ENCODE measurements at places on chromosomes 7 and 10.

DNA sequence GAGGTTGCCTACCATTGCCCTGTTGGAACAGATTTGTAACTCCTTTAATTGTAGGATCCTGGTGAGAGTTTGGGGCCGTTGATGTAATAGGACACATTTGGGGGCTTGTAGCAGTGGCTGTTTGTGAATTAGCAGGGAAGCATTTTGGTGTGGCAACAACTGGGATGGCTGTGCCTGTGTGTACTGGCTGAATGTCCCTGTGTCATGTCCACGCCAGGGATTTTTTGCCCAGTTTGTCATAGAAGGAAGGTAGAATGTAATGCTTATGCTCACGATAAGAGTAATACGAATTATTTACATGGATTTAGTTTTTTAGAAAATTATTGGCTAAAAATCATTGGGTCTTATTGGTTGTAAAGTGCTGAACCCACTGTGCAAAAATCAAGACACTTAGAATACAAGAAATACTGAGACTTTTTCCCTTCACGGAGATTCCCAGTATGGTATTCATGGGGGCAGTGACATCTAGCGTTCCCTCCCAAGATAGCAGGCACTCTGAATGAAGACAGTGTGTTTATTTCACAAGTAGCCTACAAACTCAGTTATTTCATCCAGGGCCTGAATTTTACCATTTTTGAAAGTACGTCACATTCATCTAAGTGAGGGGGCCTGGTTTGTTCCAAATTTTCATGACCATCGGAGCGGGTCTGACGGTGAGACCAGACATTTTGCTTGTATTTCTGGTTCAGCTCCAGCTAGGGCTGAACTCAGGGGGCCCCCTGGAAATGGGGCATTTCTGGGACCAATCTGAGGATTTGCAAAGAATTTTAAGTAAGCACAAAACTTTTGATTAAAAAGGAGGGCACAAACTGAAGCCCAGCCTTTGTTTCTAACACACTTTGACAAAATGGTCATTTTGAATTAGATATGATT lies 74.7 kb downstream of the CACNB2 start:
- DNase-seq, result peak; percentile 40

GRCh38 chr7:156820445-156821063 lies 72.4 kb downstream of the LMBR1 start:
- peak; percentile 6 for DNase-seq

GRCh38 chr10:114372995-114373394 lies 31.3 kb downstream of the AFAP1L2 start:
- DNase-seq, result no peak

GRCh38 chr10:36629476-36629875 lies 495.9 kb upstream of the ANKRD30A start:
- DNase-seq, result no peak

GRCh38 chr10:100830728-100831111 lies 82.0 kb upstream of the SLF2 start:
- DNase-seq, result no peak

DNA sequence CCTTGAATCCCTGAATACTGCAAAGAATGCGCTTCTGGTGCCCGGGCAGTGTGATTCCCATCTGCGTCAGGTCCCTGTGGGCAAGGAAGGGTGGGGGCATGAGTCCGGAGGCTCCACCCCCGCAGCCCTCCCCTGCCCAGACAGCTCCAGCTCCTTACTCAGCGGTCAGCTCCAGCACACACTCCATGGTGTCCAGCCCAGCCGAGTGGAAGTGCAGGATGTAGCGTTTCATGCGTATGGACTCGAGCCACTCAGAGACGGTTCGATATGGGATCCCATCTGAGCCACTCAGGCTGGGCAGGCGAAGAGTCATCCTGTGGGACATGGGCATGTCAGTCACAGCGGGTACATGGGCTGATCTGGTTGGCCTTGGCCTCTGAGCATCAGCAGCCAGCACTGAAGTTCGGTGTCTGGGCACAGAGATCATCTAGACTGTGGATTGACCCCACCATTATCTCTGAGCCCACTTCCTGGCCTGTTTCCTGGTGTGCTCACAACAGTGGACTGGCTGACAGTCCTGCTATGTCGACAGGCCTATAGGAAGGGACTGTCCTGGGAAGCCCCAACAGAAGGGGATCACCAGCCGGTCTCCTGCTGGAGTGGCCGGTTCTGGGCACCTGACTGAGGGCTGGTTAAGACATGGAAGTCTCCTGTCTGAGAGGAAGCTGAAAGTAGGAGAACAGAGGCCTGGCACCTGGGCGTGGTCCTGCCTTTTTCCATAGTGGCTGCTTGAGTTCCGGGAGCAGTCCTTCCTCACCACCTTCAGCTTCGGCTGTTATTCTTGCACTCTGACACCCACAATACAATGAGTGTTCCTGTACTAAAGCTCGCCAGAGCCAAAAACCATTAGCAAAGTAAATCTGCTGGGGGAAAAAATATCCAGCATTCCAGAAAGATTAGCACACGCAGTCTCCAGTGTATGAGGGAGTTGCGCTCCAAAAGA lies 10.6 kb downstream of the ZYX start:
- no peak for DNase-seq

- DNase-seq, result no peak
Observed at GRCh38 chr10:122140941-122141623, 130.0 kb upstream of the BTBD16 start.

DNA sequence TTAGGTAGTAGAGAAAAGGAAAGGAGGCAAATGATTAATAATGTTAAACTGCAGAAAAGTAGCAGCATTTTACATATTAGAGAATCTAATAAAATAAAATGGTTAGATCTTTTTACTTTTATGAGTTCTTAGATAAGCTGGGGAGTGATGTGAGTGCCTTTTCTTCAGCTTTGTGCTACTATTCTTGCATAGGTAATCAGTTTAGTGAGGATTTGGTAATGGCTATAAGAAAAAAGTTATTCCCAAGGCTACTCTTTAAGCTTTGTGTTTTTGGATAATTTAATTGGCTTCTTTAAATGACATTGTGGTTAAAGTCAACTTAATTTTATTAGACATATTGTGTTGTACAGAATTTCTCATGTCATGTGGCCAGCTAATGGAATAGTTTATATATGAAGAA lies 3.7 kb downstream of the KCND2 start:
- DNase-seq, result no peak

- peak; percentile 92 for DNase-seq
Observed at GRCh38 chr10:73848821-73849489, 25.4 kb downstream of the CAMK2G start.

DNA sequence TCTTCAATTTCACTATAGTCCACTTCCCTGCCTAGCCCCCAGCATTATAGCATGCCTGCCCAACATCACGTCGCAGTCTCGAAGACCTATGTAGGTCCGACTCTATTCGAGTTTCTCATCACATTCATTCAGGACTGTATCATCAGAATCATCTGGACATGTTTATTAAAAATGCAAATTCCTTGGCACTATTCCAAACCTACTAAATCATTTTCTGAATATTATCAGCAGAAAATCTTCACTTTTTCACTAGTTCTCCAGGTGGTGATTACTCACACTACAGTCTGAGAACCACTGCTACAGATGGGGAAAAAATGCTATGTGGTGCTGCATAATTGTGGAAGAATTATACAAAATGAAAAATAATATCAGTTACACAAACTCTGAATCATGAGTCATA lies 29.3 kb upstream of the ETV1 start:
- no peak for DNase-seq

DNA sequence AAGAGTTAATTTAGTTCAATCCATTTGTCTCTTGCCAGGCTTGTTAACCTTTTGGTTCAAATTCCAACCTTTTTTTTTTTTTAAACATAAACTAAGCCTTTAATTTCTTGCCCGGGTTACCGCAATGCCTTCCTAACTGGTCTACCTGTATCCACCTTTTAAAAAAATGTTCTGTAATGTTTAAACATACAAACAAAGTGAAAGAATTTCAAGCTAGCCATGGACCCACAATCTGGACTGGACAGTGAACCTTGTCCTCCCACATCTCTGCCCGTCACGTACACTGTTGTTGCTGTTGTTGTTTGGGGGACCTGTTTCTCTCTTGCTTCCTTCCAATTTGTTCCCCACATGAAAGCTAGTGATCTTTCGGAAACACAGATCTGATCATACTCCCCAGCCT lies 724.7 kb upstream of the AUTS2 start:
- DNase-seq, result no peak

GRCh38 chr7:150317748-150318444 lies 5.3 kb upstream of the LRRC61 start:
- no peak for DNase-seq

GRCh38 chr10:93495654-93496321 lies 624 bp upstream of the CEP55 start:
- DNase-seq, result peak; percentile 24

- no peak for DNase-seq
Observed at GRCh38 chr10:27997865-27998177, 1.1 kb downstream of the ODAD2 start.

- DNase-seq, result no peak
Observed at GRCh38 chr10:17821893-17822292, 12.7 kb downstream of the MRC1 start.

GRCh38 chr7:156368053-156368843 lies 272.3 kb upstream of the RNF32 start:
- DNase-seq, result no peak

- DNase-seq, result no peak
Observed at GRCh38 chr10:116296291-116296721, 23.3 kb upstream of the GFRA1 start.

DNA sequence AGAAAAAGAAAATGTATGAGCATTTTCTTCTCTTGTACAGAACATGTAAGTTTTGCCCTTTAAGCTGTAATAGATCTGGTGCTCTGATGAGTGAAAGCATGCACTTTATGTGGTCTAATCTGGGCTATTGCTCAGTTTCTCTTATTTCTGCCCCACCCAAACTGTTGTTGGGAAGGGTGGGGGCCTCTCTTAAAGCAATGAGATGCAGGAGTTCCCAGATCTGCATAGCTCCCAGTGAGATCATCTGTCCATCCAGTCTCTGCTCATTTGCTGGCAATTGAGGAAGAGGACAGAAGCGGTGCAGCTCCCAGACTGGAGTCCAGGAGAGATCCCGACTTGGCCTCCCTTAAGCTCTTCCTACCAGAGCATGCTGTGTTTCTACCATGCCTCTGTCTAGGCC lies 114.9 kb upstream of the SORCS3 start:
- no peak for DNase-seq

DNA sequence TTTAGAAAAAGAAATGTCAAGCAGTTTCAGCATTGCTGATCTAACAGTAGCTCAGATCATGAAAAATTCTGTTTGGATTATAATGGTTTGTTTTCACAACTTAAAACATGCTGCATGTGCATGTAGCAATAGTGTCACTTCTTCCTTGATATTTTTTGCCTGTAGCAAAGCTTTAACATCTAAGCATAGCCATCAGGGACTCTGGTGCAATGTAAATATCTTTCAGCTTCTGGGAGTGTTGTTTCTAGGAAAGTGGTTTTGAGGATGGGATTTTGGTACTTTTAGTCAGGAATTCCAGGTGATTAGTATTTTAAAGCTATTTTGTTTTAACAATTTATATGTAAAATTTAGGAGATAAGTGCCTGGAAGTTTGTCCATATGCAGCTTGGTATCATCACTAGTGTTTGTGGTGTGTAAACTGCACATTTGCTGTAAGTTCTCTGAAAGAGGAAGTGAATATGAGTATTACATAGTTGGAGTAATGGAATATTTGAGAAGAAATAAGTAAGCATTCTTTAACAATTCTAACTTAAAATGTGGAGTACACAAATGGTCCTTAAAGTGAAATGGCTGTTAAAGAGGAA lies 1.9 kb downstream of the RSBN1L start:
- peak; percentile 13 for DNase-seq

DNA sequence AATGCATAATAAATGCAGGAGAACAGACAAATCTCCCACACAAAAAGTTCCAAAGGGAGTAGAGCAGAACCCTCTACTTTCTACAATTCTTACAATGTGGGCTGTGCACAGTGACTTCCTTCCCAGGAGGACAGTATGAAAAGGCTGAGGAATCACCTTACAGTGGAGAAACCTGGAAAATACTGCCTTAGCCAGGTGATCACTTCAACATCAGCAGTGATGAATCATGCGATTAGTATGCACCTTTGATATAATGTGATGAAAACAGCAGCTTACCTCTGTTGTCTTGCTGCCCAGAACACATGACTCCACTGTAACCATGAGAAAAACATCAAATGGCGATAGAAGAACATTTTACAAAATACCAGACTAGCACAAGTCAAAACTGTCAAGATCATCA lies 329.7 kb upstream of the POM121L12 start:
- no peak for DNase-seq

DNA sequence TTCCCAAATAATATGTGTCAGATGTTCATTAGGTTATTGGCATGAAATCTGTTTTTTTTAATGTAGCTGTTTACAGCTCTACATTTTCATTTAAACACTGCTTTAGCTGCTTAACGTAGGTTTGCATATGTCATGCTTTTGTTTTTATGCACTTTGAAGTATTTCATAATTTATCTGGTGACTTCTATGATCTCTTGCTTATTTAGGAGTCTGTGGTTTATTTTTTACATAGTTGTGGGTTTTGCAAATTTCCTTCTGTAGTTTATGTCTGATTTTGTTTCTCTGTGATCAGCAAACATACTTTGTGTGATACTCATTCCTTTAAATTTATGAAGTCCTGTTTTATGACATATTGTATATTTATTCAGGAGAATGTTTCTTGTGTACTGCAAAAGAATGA lies 606.5 kb upstream of the PFKP start:
- DNase-seq, result no peak

DNA sequence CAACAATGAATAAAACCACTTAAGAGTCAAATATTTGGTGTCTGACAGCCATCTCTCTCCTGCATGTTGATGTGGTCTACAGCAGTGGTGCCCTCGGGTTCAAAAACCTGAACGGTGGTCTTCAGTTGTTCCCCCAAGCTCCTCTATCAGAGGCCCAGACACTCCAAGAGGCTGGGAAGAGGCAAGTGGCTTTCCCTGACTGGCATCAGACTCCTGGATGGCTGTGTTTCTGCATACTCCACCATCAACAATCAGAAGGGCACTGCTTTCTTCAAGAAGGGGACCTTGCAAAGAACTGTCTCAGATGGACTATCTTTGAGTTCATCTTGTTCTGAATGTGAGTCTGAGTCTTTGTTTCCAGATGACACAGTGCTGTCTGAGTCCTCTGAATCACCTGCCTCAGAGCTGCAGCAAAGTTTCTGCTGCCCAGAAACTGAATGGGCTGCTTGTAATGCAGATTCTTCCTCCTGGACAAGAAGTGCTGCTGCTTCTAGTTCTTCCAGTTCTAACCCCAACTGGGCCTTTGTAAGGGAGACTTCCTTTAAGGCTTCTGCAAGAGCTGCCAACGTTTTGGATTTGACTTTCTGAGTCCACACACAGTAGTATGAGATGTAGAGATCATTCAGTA lies 5.9 kb upstream of the SGMS1 start:
- DNase-seq, result no peak

DNA sequence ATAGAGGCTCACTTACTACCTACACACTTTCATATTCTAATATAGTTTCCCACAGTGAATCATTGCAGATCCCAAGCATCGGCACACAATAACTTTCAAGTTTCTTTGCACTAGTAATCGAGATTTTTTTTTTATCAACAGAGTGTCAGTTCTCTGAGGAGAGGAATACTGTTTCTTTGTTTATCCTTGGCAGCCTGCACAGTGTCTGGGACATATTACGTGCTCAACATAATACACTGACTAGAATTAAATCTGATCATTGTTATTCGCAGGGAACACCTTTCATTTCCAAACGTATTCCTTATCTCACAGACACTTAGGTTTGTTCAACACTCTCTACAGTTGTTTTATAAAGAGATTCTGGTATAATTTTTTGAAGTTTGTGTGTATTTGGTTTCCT lies 95.3 kb downstream of the CACNA2D1 start:
- DNase-seq, result no peak

- no peak for DNase-seq
Observed at GRCh38 chr7:47847207-47847606, 101.1 kb downstream of the PKD1L1 start.
